ENCODE measurements at places on chromosomes 3 and 15.
A peak's percentile ranks its signal among the peaks of the same experiment; 100 is the strongest.

DNA sequence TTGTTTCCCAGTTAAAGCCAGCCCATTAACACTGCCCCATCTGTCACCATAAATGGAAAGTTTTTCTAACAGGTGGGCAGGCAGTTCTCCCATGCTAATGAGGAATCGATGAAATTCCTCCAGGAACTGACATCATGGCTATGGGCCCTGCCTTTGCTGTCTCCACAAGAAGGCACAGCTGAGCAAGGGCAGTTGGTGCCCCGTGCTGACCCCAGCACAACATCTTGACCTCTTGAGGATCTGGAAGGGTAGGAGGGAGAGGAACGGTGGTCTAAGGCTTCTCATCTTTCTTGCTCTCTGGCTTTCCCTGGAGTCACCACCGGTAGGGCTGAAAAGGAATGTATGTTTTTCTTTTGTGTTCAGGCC, 46.7 kb downstream of the CHCHD6 start:
- no peak for DNase-seq

GRCh38 chr3:88334187-88334868, 184.6 kb downstream of the C3orf38 start:
- DNase-seq = no peak

GRCh38 chr3:131795390-131796090, 239.3 kb downstream of the CPNE4 start:
- peak; percentile 59 for DNase-seq

DNA sequence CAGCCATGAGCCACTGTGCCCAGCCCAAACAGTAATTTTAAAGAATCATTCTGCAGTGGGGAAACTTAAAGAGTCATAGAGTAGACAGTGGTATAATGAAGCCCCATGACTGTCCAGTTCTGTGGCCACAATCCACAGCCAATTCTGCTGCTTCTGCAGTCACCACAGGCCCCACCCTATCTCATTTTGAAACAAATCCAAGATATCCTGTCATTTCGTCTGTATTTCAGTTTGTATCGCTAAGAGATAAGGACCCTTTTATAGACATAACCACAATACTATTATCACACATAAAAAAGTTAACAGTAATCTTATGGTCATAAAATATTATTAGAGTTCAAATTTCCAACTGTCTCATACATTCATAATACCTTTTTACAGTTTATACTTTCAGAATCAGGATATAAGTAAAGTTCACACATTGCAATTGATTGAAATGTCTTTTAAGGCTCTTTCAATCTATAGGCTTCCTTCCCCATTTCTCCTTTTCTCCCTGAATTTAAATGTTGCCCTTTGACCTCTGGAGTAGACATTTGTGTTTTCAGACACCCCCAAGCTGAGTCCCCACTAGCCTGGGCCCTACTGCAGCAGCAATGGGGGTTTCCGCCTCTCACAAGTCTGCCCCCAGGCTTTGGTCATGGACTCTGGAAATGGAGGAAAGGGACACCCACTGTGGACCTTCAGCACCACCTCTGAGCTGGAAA, 4.2 kb upstream of the NUP210 start:
- DNase-seq = no peak

DNA sequence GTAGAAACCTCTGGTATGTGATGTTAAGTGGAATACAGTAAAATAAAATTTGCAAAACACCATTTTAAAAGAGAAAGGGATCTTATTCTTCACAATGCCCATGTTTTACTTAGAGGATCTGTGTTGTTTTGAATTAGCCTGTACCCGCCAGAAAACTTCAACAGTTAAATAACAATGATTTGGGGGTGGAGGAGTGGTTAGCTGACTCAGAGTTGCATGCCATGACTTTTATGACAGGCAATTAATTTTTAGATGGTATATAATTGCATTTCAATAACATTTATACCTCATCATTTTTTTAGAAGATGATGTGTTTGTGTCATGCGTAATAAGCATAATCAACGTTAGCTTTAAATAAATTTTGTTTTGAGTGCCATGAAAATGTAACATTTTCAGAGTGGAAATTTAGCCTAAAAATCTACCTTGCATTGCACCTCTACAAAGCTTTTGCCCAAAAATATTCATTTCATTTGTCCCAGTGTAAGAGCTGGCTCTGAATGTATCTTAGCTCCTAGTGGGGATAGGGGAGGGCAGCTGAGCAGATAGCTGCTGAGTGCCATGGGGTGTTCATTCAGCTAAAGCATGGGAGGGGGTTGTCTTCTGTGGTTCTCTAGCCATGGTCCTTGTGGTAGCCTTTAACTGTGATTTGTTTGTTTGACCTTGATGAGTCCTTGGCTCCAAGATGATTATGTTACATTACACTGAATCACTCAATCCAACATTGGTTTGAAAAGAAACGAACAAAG, 379.8 kb downstream of the LPP start:
- DNase-seq = no peak

GRCh38 chr15:67319961-67320360, 65.4 kb downstream of the IQCH start:
- no peak for DNase-seq

DNA sequence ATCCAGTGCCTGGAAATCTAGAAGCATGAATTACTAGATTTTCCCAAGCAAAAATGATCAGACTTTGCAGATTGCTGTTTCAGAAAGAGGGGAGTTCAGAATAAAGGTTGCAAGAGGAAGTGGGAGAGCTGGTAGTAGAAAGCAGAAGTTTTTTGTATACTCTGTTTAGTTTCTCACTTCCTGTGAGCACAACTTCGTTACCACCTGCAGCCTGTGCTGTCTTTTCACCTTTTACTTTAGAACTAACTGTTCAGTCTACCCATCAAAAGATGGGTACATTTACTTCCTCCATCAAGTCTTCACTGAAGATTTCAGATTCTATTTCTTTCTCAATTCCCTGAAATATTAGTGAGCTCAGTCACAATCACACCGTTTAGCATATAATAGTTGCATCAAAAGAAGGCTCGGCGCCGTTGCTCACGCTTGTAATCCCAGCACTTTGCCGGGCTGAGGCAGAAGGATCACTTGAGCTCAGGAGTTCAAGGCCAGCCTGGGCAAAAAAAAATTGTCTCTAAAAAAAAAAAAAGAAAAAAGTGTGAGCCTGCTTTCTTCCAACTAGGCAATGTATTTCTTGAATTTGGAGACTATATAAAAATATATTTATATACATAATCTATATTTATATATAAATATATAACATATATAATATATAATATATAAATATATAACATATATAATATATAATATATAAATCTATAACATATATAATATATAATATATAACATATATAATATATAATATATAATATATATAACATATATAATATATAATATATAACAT, 1.8 kb upstream of the CEP97 start:
- DNase-seq = peak; percentile 61

- DNase-seq = no peak
Measured at GRCh38 chr3:62252438-62253157, 120.8 kb downstream of the FEZF2 start.

- no peak for DNase-seq
Measured at GRCh38 chr15:77983091-77983707, 94.3 kb downstream of the TBC1D2B start.

DNA sequence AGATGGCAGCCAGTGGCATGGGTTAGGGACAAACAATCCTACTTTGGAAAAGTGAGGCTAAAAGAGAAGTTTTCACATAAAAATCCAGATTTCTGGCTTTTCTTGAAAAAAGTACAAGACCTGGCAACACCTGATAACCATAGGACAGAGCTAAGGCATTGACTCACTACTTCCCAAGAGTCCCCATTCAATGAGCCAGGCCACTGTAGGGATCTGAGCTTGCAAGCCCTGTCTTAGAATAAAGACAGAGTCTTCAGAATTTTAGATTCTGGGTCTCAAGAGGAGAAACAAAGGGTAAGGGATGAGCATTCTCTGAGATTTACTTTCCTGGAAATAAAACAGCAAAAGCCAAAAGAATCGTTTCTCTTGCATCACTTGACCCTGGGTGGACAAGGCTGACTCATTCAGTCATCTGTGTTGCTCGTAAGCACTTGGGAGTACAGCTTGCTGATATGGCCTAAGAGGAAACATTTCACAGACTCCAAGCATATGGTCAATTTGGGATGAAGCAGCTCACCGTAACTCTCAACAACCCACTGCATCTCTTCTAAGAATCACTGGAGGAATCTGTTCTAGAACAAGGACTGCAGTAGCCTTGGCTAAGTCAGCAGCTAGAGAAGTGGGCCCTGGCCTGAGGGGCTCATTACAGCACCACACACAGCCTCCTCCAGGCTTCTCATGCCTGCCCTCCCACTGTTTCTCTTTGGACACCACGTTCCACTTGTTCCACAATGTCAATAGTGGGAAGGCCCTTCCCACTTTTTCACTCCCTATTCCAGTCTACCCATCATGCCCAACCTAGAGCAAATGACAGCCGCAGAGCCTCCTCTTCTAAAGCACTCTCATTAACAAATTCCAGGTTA, 86.2 kb downstream of the RFTN1 start:
- no peak for DNase-seq

GRCh38 chr15:58302832-58303231, 129.0 kb upstream of the LIPC start:
- DNase-seq = peak; percentile 25

DNA sequence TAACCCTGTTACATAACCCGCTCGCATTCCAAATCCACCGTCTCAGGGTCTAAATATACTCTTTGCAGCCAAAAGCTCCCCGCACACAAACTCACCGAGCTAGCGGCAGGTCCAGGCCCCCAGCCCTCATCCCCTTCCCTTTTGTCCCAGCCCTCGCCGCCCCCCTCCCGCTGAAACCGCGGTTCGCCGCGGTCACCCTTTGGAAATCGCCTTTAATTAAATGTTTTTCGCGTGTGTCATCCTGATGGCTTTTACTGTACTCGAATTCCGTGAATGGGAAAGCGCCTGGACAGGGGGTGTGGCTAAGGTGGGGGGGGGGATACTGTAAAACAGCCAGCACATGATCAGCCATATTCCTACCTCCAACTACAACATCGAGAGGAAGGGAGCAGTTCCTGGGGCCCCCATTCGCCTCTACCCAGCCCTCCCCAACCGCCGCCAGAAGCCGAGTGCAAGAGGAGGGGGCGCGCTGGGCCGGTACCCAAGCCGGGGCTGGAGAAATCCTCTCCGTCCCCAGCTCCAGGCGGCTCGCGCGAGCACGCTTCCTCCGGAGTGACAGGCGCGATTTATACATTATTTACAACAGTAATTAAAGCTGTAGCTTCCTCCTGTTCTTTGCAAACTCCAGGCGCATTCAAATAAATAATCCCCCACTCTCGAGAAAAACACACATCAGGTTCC, 1.7 kb downstream of the RORA start:
- no peak for DNase-seq

DNA sequence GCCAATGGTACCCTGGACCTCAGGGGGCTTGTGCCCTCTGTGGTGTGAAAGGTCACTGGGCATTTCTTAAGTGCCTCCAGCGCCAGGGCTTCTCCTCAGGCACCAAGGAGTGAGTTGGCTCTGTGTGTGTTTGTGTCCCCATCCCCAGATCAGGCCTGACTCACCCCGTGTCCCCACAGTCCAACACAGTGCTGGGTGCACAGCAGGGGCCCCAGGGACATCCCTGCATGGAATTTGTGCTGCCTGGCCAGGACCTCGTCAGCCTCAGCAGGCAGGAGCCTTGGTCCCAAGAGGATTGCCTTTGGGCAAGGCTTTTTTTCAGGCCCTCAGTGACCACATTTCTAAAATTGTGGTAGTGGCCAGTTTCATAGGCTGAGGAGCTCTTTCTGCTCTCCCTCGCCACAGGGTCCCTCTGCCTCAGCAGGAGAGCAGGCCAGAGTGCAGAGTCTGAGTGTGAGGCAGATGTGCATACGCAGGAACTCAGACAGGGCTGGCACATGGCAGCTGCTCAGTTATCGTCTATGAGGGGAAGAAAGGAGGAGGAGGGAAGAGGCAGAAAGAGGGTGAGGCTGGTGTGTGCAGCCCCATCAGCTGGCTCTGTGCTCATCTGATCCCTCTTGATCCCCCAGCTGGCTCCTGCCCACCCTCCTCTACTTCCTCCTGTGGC, 215.6 kb downstream of the RPLP1 start:
- no peak for DNase-seq

DNA sequence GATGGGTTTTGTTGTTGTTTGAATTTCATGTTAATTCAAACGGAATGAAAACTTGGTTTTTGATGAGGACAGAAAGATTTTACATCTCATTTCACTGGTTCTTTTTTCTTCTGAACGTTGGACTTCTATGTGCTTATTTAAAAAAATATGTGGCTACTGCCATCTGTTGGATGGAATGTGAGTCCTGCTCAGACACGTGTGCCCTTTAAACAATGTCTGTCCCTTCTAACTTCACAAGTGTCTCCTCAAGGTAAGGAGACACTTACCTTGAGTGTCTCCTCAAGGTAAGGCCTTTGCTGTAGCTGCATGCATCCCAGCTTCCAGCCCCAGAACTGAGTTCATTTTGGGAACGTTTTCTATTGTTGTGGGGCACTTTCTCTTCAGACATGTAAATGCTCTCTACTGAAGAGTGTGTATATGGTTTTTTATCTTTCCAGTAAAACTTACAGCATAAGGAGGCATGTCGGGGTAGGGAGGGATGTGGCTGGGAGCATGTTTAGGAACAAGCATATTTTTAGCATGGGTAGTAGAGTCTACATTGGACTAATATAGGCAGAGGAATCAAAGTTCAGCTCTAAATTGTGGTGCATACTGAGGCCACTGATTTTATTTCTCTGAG, 63.1 kb upstream of the UBE3A start:
- DNase-seq = peak; percentile 72

DNA sequence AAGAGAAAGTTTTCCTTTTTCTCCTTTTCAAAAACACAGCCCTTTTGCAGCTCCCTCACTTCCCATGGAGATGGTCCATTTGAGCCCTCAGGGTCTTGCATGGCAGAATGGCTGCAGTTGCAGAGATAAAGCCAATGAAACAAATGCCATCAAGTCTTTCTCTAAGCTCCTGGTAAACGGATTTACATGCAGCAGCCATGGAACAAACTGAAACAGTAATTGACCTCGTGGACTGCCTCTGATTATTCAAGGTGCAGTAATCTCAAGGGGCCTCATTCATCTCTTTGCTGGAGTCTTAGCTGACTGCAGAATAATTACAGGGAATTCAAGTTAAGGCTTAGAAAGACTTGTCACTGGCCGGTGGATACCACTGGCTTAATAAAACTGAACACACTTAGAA, 125.1 kb downstream of the SQOR start:
- DNase-seq = no peak

GRCh38 chr3:14439501-14440167, 37.2 kb downstream of the SLC6A6 start:
- DNase-seq = no peak

DNA sequence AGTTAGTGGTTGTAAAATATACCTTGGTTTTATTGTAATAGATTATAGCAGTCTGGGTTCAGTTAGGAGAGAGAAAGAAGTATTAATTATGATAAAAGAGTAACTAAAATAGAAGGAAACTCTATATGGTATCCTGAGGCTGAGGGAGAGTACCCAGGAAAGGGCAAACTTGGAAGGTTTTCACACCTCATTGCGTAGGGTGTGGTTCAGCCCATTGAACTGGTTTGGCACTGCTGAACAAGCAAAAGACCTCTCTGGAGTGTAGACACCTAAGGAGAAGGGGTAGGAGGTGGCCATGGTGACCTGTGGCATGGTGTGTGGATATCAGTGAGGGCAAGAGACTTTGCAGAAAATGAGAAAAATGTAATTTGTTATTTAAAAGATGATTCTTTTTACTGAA, 63.5 kb downstream of the STT3B start:
- no peak for DNase-seq

Data from Karpas-422 (cell line).